SW 1271 (cell line): ENCODE measurements at places on chromosomes 1 and 21.

DNA sequence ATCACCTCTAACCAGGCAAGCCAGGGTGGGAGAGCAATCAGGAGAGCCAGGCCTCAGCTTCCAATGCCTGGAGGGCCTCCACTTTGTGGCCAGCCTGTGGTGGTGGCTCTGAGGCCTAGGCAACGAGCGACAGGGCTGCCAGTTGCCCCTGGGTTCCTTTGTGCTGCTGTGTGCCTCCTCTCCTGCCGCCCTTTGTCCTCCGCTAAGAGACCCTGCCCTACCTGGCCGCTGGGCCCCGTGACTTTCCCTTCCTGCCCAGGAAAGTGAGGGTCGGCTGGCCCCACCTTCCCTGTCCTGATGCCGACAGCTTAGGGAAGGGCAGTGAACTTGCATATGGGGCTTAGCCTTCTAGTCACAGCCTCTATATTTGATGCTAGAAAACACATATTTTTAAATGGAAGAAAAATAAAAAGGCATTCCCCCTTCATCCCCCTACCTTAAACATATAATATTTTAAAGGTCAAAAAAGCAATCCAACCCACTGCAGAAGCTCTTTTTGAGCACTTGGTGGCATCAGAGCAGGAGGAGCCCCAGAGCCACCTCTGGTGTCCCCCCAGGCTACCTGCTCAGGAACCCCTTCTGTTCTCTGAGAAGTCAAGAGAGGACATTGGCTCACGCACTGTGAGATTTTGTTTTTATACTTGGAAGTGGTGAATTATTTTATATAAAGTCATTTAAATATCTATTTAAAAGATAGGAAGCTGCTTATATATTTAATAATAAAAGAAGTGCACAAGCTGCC lies 19.8 kb downstream of the CSF1 start:
- no peak for DNase-seq

DNA sequence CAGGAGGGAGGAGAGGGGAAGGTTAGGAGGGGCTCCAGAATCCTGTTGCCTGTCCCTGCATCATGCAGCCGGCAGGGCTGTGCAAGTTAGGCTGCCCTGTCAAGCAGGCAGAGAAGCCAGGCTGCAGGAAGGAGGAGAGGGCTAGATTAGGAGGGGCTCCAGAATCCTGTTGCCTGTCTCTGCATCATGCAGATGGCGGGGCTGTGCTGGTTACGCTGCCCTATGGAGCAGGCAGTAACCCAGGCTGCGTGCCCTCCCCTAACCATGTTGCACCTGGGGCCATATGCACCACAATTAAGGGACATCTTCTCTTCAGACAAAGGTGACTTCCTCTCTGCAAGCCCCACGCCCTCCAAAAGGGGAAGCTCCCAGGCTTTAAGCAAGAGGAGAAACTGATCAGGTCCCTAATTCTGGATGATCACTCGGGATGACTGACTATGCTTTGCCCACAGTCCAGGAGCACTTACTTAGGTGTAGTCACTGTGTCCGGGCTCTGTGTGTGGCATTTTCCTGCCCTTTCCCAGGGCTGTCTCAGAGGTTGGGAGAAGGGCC lies 457.4 kb downstream of the SETD4 start:
- no peak for DNase-seq

- DNase-seq: no peak
These were observed 17.9 kb upstream of the ZBTB21 start for GRCh38 chr21:42027822-42028765.

DNA sequence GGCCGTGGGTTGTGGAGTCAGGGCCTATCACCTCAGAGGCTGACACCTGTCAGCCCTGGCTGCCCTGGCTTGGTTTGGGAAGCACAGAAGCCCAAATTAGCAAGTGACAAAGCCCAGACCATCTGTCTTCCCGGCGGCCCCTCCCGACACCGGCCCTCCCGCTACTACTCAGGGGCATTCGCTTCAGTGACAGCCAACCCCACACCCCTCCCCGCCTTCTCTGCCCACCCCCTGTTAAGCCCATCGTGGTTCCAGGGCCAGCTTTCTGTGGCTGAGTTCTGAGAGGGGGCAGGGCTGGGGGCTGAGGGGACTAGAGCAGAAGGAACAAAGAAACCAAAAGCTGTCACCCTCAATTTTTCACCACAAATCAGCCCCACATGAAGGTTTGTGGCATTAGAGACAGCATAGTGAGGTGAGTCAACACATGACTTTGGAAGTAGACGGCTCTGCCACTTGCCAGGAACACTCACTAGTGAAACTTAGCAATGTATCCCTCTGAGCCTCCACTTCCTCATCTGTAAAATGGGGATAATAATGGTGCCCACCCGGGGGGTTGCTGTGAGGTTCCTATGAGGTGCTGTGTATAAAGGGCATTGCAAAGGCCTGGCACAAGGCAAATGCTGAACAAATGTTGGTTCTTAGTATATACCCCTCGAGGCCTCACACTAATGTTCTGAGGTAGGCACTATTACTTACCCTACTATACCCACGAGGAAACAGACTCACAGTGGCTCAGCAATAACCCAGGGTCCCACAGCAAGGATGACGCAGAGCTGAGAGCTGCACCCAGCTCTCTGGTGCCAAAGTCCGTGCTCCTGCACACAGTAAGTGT lies 5.2 kb upstream of the TNNI1 start:
- no peak for DNase-seq

DNA sequence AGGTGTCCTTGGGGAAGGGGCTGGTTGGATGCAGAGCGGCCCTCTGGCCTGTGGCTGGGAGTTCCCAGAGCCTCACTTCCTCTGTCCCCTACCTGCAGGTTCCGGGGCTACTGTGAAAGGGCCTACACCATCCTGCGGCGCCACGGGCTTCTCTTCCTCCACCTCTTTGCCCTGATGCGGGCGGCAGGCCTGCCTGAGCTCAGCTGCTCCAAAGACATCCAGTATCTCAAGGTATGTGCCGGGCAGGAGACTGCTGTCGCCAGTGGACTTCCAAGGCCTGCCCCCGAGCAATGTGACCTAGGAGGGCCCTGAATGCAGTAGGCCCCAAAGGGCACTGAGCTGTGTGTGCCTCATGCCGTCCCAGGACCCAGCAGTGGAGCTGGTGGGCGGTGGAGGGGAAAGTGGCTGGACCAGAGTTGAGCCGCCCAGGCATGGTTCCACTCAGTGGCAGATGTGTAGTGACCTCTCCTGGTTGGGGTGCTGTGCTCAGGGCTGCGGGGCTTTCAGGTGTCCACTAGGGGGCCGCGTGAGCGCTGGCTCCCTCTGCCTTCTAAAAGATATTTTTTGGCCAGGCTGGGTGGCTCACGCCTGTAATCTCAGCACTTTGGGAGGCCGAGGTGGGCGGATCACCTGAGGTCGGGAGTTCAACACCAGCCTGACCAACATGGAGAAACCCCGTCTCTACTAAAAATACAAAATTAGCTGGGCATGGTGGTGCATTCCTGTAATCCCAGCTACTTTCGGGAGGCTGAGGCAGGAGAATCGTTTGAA lies 73.4 kb downstream of the PIK3CD start:
- peak; percentile 44 for DNase-seq

DNA sequence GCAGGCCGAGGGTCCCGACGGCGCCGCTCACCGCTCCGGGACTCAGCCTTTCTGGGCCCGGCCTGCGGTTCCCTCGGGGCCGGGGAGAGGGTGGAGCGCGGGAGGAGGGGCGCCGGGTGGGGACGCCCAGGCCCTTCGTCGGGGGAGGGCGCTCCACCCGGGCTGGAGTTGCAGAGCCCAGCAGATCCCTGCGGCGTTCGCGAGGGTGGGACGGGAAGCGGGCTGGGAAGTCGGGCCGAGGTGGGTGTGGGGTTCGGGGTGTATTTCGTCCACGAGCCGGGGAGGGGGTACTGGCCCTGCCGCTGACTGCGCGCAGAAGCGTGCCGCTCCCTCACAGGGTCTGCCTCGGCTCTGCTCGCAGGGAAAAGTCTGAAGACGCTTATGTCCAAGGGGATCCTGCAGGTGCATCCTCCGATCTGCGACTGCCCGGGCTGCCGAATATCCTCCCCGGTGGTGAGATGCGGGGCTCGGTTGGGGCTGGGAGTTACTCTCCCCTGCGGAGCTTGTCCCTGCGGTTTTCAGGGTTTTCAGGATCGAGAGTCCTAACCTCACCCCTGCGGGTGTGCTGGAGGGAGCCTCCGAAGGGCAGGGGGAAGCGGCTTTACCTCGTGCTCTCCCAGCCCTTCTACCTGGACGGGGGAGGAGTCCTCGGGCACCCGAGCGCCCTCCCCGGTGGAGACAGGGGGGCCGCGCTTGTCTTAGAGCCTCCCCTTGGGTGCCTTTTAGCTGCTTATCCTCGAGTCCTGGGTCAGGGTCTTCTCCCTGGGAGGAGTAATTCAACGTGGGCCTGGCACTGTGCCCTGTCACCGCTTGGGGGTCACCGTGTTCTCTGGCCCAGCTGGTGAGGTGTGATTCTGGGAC lies 2.1 kb downstream of the SAMD11 start:
- DNase-seq: no peak

DNA sequence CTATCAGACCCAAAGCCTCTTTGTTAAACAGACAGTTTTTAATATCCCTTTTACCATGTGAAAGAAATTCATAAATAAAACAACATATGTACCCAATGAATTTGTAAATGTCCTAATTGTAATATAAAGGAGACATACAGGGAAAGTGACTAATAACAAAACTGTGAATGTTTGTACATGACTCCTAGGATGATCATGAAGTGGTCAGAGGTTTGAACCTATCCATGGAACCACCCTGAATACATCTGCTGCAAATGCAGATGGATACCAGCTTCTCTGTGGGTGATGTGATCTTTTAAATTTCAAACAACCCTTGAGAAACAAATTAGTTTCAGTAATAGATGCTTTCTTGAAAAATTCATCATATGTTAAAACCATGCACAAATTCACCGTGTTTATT lies 16.7 kb upstream of the ACBD3 start:
- no peak for DNase-seq

DNA sequence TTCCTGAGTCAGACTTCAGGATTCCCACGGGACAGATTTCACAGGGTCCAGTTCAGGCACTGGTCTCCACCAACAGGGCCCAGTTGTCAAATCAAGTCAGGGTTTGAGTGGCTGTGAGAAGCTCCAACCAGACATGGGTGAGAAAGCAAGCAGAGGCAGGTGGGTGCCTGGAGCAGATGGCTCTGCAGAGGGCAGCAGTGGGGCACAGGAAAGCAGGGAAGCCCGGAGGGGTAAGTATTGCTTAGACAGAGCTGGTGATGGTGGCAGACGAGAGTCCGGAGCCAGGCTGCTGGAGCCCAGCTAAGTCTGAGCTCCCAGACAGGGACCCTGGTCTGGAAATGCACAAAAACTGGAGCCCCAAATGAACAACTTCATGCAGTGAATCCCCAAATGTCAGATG lies 40.4 kb downstream of the RIMS3 start:
- no peak for DNase-seq

GRCh38 chr1:170068923-170069322 lies 5.6 kb downstream of the KIFAP3 start:
- DNase-seq: no peak

- DNase-seq: no peak
These were observed 161.0 kb downstream of the KCNK2 start for GRCh38 chr1:215243345-215244054.
